ENCODE measurements at places on chromosomes 16 and 17.

- DNase-seq: no peak
These were observed 5.3 kb downstream of the DOC2A start for GRCh38 chr16:30005341-30006094.

- no peak for DNase-seq
These were observed 23.5 kb downstream of the ADCY9 start for GRCh38 chr16:4092547-4093265.

DNA sequence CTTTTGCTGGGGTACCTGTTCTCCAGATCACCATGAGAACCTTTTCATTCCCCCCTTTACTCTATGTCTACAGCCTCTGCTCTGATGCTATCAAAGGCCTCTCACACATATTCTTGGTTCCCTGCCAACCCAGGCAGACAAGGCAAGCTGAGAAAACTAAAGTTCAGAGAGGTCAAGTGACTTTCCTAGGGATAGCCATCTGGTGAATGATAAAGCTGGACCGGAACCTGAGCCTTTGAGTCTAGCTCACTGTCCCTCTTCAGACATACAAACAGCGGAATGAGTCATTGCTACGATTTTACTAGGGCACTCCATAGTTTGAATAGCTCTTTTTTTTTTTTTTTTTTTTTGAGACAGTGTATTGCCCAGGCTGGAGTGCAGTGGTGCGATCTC lies 73.3 kb downstream of the XYLT1 start:
- no peak for DNase-seq

DNA sequence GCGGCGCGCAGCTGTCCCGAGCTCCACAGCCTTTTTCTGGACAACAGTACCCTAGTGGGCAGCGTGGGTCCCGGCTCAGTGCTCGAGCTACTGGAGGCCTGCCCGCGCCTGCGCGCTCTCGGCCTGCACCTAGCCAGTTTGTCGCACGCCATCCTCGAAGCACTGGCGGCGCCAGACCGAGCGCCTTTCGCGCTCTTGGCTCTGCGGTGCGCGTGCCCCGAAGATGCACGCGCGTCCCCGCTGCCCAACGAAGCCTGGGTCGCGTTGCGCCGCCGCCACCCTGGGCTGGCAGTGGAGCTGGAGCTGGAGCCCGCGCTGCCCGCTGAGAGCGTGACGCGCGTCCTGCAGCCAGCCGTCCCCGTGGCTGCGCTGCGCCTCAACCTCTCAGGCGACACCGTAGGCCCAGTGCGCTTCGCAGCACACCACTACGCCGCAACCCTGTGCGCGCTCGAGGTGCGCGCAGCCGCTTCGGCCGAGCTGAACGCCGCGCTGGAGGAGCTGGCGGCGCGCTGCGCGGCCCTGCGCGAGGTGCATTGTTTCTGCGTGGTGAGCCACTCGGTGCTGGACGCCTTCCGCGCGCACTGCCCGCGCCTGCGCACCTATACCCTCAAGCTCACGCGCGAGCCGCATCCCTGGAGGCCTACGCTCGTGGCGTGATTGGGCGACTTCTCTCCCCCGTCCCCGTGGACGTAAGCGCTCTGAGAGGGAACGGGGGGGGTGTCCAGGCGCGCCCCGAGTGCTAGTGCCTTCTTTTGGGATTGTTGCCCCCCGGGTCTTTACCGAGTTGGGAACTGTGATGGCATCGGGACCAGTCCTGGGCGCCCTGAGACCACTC lies 1.2 kb upstream of the HSF4 start:
- DNase-seq: peak; percentile 86

DNA sequence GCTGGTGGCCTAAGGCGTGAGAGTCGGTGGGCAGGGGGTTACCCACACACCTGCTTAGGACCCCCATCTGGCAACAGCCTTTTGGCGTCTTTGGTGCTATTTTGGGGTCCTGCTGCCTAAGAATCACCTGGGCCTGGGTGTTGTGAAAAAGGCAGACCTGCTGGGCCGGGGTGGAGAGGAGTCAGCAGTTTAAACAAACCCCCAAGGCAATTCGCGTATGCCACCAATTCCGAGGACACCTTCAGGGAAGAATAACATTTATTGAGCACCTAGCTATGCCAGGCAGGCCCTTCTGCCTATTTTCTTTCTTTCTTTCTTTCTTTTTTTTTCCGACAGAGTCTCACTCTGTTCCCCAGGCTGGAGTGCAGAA lies 53.9 kb upstream of the TOB1 start:
- no peak for DNase-seq

GRCh38 chr16:88714420-88715302 lies 8.4 kb downstream of the CTU2 start:
- DNase-seq: no peak

GRCh38 chr17:64091571-64091970 lies 38.4 kb downstream of the ERN1 start:
- DNase-seq: no peak

DNA sequence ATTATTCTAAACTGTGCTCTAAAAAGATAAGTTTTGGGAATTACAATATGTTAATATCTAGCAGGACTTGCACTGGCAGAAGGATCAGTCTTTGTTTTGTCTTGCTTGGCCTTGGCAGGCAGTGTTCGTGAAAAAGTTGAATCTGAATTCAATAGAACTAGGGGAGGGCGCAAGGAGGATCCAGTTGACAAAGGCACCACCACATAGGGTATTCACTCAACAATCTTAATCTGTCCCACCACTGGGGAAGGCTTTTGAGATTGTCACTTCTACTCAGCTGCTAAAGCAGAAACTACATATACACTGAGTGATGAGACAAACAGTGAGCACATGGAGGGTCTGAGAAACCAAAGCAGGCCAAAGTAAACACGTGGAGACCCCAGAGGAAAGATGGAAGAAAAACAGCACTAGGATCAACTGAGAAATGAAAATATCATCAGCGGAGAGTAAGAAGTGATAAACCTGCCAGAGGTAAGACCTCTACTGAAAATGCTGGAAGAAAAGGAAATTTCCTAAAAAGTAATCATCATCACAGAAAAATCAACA lies 2.4 kb downstream of the AMFR start:
- DNase-seq: no peak

DNA sequence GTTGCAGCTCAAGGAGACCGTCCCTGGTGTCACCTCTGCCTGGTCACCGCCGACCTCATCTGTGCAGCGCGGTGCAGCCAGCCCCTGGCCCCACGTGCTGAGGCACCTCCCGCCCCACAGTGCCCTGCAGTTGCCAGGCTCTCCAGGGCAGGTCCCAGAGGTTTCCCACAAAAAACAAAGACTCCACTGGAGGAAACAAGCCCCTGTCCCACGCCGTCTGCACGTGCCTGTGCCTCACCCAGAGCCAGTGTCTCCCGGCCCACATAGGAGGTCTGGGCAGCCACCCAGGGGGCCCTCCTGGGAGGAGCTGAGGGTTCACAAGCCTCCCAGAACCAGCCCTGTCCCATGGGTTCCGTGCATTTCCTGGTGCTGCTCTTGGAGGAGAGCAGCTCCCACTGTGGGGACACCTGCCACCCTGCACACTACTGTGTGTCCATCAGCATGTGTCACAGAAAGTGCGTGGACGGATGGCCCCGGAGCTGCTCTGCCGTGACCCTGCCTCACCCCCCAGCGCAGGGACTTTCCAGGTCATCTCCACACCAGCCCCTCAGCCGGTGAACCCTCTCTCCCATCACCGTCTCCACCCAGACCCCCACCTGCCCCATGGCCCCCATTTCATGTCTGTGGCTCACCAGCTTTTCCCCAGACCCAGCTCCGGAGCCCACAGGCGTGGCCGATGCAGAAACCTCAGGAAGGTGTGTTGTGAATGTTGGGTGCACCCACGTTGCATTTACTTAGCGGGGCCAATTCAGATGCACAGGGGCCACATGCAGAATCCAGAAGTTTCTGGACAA lies 17.0 kb upstream of the CDH15 start:
- DNase-seq: no peak

DNA sequence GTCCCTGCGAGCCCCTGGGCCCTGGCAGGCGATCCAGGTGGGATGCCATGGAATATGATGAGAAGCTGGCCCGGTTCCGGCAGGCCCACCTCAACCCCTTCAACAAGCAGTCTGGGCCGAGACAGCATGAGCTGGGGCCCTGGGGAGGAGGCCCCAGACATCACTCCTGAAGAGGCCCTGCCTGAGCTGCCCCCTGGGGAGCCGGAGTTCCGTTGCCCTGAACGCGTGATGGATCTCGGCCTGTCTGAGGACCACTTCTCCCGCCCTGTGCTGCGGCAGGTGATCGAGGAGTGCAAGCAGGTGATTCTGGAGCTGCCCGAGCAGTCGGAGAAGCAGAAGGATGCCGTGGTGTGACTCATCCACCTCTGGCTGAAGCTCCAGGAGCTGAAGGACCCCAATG lies 33.1 kb downstream of the CDRT15L2 start:
- DNase-seq: no peak

All from ascending aorta (tissue), 2 donors.